A549 (cell line): ENCODE measurements at places on chromosomes 7 and 10.

- DNase-seq = peak; percentile 47
Measured at GRCh38 chr10:29392376-29393021, 103.6 kb downstream of the LYZL1 start.

- peak; percentile 33 for DNase-seq
Measured at GRCh38 chr10:15719899-15720634, at the start of gene ITGA8. Gene ITGA8 (minus strand): TSS chr10:15719922. CDS start chr10:15719771, 151 bp downstream.

- no peak for DNase-seq
Measured at GRCh38 chr7:19648791-19649190, 60.0 kb downstream of the POLR1F start.

GRCh38 chr10:60290558-60290957 is 99.1 kb downstream of the ANK3 start:
- no peak for DNase-seq

- DNase-seq = no peak
Measured at GRCh38 chr7:159197066-159197975, 52.7 kb upstream of the VIPR2 start.

DNA sequence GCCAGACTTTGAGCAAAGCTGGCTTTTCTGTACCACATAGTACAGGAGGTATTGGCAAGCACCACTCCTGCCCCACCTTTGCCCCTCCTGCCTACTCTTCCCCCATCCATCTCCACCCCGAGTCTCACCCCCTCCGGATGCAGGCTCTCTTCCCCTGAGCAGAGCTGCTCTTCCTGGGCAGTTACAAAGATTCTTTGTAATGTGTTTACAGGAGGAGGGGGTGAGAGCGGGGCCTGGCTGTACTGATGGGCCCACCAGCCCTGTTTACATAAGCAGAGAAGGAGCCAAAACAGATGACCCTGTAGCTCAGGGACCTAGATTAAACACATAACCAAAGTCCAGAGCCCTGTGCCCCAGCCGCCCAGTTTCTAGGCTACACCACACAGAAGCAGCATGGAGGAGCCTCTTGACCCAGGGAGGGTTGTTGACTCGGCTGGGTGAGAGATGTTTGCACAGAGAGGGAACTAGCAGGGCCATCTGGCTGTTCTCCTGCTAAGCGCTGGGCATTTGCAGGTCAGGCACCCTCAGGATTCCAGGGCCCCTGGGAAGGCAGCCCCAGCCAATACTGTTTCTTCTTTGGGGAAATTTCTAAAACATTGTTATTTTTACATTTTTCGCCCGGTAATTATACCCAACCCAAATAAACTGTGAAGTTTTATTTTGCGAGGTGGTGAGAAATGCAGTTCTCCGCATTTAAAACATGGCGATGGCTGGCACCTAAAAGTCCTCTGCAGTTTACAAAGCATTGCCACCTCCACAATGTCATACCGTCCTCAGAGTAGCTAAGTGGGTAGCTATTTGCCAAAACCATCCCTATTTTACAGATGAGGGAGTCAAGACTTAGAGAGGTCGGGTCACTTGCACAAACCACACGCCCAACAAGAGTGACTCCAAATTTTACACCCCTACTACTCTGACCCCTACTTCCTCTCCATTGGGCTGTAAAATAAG is 11.4 kb upstream of the ZKSCAN1 start:
- no peak for DNase-seq

DNA sequence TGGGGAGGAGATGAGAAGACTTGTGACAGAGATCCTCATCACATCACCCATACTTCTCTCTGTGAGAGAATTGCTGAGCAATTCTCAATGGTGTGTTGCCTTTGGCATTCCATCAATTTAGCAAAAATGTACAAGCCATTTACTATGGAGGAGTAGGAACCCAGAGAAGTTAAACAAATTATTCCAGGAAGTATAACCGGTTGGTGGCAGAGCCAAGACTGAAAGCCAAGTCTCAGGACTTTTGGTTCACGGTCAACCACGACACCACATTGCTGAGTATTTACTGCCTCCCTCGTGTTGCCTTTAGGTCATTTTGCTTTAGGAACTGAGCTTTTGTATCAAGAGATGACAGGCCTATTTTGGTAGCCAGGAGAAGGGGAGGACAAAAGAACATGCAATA is 88.0 kb upstream of the ELMO1 start:
- no peak for DNase-seq

- no peak for DNase-seq
Measured at GRCh38 chr7:131802195-131802864, 245.9 kb upstream of the PODXL start.

DNA sequence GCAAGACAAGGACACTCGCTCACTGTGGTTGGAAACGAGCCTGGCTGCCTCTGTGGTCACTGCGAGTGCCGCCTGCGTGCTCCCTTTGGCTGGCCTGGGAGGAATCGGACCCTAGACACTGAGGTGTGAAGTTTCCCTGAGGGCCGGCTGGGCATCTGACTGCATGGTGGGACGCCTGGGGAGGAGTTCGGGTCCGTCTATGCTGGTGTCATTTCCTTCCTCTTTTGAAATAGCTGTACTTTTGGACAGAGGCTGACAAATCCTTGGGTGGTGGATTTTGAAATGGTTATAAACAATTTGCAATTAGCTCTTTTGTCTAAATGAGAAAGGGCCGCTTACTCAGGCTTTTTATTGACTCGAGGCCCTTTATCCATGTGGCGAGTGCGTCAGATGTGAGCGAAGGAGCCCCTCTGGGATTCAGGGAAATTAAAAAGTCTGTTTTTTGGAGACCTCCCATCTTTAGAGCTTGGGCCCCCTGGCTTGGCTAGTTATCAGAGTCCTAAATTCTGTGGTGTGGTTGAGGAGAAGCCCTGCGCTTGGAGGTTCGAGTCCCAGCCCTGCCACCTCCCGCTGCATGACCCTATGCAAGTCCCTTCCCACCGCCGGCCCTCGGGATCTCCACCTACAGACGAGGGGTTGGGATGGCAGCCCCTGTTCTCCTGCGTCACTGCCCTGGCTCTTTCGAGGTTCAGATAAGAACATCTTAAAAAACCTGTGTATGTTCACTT is 147.1 kb downstream of the RGS10 start:
- DNase-seq = no peak

DNA sequence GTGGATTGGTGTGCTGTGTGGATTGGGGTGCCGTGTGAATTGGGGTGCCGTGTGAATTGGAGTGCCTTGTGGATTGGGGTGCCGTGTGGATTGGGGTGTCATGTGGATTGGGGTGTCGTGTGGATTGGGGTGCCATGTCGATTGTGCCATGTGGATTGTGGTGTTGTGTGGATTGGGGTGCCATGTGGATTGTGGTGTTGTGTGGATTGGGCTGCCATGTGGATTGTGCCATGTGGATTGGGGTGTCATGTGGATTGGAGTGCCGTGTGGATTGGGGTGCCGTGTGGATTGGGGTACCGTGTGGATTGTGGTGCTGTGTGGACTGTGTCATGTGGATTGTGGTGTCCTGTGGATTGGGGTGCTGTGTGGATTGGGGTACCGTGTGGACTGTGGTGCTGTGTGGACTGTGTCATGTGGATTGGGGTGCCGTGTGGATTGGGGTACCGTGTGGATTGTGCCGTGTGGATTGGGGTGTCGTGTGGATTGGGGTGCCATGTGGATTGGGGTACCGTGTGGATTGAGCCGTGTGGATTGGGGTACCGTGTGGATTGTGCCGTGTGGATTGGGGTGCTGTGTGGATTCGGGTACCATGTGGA is 120.6 kb upstream of the NPS start:
- DNase-seq = no peak

DNA sequence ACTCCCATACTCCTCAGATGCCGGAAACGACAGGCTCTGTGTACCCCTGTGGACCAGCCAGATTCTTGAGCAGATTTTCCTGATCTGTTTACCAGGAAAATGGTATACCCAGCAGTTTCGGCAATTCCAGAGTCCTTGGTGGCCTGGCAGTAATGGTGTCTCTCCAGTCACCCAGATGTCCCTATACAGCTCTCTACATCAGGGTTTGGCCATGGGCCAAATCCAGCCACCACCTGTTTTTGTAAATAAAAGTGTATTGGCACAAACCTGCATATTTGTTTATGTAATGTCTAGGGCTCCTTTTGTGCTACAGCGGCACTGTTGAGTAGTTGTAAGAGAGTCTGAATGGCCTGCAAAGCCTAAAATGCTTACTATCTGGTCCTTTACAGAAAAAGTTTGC is 491.3 kb downstream of the RPS24 start:
- DNase-seq = no peak
